Putamen (tissue), 1 donor: ENCODE measurements at places on chromosomes 6 and 20.

- no peak for DNase-seq
Measured at GRCh38 chr20:37396416-37397075, 50.6 kb downstream of the SRC start.

GRCh38 chr20:4444404-4444803 is 277.3 kb upstream of the PRND start:
- no peak for DNase-seq

DNA sequence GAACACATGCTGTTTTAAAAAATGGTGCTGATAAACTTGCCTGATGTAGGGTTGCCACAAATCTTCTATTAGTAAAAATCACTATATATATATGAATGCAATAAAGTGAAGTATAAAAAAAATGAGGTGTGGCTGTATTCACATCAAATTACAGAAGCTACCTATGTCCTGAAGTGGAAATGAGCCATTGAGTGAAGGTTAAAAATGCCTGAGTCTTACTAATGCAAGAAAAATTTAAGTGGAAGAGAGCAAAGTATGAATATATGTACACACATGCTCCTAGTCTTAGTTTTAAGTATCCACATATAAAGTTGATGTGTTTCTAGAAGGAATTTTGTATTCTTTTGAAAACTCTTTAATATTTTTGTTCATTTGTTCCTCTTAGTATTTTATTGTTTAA is 808.3 kb upstream of the MAN1A1 start:
- no peak for DNase-seq

GRCh38 chr20:33796263-33796906 is 14.8 kb upstream of the CHMP4B start:
- no peak for DNase-seq

- no peak for DNase-seq
Measured at GRCh38 chr6:170111816-170112582, 178.9 kb downstream of the DLL1 start.

GRCh38 chr20:48932375-48932941 is 10.9 kb downstream of the ARFGEF2 start:
- DNase-seq: no peak

GRCh38 chr20:57389695-57390603 is 1.2 kb upstream of the RBM38 start:
- DNase-seq: no peak

GRCh38 chr6:135126729-135127128 is 54.4 kb upstream of the MYB start:
- DNase-seq: no peak

DNA sequence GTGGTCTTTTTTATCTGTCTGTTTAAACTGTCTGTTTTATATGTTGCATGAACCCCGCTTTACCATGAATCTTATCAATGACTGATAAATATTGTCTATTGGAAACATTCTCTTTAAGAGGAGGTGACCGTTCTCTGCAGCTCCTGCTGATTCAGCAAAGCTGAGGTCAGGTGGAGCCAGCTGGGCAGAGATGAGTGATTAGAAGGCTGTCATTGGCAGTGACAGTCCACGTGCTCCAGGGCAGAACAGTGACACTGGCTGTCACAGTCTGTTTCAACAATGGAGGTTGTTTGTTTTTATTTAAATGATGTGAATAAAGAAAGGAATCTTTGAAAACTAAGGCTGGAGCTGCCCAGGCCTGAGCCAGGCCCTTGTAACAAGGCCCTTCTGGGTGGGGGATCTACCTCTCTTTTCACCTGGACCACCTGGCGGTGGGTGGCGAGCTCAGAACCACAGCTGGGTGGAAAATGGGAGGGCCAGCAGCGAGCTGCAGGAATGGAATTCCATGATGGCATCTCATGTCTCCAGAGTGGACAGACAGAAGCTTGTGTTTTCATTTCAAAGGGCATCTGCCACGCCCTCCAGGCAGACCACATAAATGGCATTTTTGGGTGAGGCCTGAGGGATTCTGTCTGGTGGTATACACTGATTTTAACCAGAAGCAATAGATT is 12.6 kb downstream of the SYNJ2 start:
- no peak for DNase-seq

- no peak for DNase-seq
Measured at GRCh38 chr6:145272246-145272645, 463.1 kb downstream of the EPM2A start.

GRCh38 chr6:27478141-27478705 is 5.3 kb upstream of the ZNF184 start:
- no peak for DNase-seq

- peak; percentile 28 for DNase-seq
Measured at GRCh38 chr6:33160728-33161344, 31.4 kb downstream of the COL11A2 start.

GRCh38 chr6:70145178-70145577 is 157.7 kb downstream of the COL9A1 start:
- DNase-seq: no peak

DNA sequence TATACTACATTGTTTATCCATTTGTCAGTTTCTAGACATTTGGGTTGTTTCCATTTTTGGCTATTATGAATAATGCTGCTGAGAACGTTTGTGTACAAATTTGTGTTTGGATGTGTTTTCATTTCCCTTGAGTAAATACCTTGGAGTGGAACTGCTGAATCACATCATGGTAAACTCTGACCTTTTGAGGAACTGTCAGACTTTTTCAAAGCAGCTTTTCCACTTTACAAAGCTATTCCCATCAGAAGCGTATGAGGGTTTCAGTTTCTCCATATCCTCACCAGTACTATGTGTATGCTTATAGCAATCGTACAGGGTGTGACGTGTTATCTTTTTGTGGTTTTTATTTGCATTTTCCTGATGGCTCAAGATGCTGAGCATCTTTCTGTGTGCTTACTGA is 103.7 kb downstream of the MYO6 start:
- DNase-seq: no peak

- peak; percentile 13 for DNase-seq
Measured at GRCh38 chr6:7590918-7591302, 912 bp downstream of the SNRNP48 start.

DNA sequence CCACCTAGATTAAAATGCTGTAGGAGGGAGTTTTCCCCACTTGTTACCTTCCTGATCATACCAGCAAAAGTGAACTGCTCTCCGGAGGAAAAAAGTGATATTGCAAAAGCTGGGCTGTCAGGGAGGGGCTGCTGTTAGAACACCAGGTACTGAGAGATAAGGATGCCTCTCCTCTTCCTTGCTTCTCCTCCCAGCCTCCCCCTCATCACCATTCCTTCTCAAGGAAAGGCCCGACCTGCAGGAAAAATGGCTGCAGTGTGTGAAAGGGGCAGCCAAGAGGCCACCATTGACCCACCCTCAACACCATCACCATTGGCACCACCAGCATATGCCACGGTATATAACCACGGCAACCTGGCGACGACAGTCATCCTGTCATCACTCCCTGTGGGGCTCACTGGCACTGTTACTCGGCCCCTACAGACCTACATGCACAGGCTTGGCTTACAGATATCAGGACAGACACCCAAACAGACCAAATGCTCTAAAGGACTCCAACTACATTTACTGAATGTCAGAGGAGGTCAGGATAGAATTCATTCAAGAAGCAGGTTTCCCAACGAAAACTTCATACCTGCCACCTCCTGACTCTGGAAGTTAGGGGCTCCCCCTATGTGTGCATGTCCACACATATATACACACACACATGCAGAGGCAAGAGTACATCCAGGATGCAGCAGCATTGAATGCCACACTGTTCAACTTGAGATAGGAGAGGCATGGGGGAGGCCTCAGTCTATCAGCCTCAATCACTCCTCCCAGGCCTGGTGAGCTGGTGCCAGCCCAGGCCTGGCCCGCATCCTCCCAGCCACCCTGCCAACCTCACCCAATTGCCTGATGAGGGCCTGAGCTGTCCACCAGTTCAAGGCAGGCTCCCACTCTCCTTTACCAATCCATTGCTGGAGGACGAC is 13.9 kb upstream of the MDGA1 start:
- DNase-seq: no peak

DNA sequence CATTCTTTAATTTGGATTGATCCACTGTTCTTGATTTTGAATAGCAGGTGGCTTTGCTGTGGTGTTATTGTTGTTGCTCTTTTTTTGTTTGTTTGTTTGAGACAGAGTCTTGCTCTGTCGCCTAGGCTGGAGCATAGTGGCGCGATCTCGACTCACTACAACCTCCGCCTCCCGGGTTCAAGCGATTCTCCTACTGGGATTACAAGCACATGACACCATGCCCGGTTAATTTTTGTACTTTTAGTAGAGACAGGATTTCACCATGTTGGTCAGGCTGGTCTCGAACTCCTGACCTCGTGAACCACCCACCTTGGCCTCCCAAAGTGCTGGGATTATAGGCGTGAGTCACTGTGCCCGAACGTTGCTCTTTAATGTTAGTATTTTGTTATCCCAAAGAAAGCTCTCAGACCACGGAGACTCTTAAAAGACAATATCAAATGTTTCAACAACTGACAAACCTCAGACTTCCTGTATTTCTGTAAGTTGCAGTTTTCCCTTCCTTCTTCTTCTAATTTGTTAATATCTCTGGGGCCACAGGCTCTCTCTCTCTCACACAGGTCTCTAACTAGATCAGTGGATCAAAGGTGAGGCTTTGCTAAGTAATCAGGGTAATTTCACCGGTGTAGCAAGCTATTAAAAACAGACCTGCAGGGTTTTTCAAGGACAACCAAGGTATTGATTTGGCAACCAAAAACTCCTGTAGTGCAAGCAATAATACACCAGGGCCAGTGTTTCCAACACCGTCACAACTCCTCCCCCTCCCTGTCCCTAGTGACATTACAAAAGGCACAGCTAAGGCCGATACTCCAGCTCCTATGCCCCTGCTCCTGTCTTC is 48.8 kb upstream of the ZNF217 start:
- peak; percentile 11 for DNase-seq

DNA sequence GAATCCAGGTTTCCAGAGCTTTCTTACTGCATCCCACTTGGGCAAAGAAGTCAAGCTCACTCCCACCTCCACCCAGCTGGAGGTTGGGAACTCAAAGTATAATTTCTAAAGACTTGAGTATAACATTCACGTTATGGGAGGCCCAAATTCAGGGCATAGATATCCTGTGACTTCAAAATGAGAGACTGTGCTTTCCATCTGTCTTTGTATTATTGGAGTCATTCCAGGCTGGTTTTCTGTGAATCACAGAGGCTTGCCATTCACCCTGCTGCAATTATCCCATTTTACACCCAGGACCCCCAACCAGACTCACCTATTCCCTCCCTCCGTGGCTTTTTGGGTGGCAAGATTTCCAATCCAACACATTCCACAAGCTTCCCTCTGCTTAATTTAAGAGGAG is 19.3 kb upstream of the SRC start:
- DNase-seq: no peak

DNA sequence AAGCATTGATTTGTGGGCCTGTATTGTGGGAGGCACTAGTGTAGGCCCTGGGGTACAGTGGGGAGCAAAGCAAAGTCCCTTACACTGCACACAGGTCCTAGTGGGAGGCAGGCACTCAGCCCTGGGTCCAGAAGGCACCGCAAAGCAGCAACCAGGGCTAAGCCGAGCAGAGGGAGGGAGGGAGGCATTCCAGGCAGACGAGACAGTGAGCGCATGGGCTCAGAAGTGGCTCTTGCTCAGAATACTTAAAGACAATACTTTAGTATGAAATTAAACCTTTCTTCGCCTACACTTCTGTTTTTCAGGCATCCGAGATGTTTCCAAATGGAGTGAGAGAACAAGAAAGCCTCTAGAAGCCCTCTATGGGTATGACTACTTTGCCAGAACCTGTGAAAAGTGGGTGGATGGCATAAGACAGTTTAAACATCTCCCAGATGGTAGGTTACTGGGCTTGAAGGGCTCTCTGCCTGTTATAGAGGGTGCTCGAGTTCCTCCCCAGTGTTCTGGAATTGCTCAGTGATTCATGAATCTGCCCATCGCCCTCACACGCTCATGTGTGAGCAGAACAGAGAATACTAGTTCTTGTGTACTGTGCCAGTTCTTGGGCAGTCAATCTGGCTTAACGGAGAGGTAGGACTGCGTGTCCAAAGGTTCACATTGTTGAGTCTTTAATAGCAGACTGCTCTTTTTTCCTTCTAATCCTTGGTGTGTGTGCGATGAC is 18.7 kb downstream of the BPHL start:
- DNase-seq: no peak

- DNase-seq: no peak
Measured at GRCh38 chr6:25010902-25011625, 75.3 kb upstream of the RIPOR2 start.

- DNase-seq: no peak
Measured at GRCh38 chr20:20192366-20192765, 140.0 kb downstream of the CFAP61 start.

DNA sequence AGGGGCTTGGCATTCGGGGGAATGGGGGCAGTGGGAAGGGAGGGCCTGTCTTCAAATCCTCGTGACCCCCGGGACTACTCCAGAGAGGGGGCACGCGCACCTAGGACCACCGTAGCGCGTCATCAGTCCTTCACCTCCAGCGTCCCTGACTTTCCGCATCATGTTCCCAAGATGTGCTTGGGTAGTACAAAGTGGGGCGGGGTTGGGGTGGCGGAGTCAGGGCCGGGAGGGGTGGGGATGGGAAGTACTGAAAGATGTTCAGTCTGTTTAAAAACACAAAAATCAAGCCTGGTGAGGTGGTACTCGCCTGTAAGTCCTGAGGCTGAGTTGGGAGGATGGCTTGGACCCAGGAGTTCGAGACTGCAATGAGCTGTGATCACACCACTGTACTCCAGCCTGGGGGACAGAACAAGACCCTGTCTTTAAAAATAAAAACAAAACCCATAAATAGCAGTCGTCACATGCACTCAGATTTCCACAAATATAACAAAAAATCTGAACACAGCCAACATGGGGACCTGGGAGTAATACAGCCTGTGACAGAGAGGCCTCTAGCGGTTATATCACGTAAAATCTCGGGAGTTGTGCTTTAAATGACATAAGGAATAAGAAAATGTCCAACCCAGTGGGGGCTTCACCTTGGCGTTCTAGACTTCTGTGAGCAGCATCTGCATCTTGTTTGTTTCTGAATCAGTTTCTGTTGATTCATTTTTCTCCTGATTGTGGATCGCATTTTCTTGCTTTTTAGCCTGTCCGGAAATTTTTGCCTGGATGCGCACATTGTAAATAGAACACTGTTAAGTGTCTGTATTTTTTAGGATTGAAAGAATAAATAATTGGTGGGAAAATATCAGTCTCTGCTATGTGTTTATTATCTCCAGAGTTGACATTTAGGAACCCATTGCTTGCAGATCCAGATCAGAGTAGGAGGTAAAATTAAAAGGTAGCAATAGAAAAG is 698 bp upstream of the LRP11 start:
- DNase-seq: peak; percentile 74

DNA sequence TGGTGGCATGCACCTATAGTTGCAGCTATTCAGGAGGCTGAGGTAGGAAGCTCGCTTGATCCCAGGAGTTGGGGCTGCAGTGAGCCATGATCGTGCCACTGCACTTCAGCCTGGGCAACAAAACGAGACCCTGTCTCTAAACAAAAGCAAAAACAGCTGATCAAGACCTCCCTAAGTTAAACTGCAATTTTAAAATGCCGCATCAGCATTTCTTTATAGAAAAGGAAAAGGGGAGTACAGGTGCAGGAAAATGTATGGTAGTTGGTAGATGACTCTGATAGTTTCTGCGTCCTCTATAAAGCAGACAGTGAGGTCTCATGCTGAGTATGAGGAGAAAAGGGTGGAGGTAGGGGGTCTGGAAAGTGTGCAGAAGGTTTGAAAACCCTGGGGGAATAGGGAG is 8.9 kb upstream of the TBCC start:
- no peak for DNase-seq
